K562 (cell line): ENCODE measurements at places on chromosomes 1 and 21. TPM values are rescaled to one million over a fixed set of nuclear protein-coding genes. Genes with fewer than 3 reads are reported as not detected.

The TMCO4 gene
- 1.2 and 2.1 TPM in 2 replicates for total RNA-seq

The NRIP1 gene
- total RNA-seq: 31.8 and 38.7 TPM in 2 replicates

The WNT2B gene
- total RNA-seq: 0.02 and 0.04 TPM in 2 replicates

The GRHL3 gene
- total RNA-seq: not detected in 2 replicates

The RAB42 gene
- not detected in 2 replicates for total RNA-seq

The NTNG1 gene
- total RNA-seq: not detected in 2 replicates

The CTSS gene
- 10.2 and 10.3 TPM in 2 replicates for total RNA-seq

The PTGS2 gene
- total RNA-seq: not detected in 2 replicates

The SPATA45 gene
- total RNA-seq: not detected in 2 replicates

The AURKAIP1 gene
- total RNA-seq: 346 and 388 TPM in 2 replicates

The GBP1 gene
- total RNA-seq: 0.20 TPM in 1 of 2 replicates, not detected in the other

The PRMT6 gene
- 35.6 and 36.9 TPM in 2 replicates for total RNA-seq

The TRNP1 gene
- 0.95 and 2.3 TPM in 2 replicates for total RNA-seq

The GCSAML gene
- total RNA-seq: not detected in 2 replicates

The C1orf56 gene
- total RNA-seq: 1.1 and 1.3 TPM in 2 replicates

The PCP4 gene
- not detected in 2 replicates for total RNA-seq

The C21orf58 gene
- total RNA-seq: 29.1 and 30.5 TPM in 2 replicates

The TNFAIP8L2 gene
- 0.25 and 0.31 TPM in 2 replicates for total RNA-seq

The SPRR2F gene
- total RNA-seq: 0.76 TPM in 1 of 2 replicates, not detected in the other

DNA sequence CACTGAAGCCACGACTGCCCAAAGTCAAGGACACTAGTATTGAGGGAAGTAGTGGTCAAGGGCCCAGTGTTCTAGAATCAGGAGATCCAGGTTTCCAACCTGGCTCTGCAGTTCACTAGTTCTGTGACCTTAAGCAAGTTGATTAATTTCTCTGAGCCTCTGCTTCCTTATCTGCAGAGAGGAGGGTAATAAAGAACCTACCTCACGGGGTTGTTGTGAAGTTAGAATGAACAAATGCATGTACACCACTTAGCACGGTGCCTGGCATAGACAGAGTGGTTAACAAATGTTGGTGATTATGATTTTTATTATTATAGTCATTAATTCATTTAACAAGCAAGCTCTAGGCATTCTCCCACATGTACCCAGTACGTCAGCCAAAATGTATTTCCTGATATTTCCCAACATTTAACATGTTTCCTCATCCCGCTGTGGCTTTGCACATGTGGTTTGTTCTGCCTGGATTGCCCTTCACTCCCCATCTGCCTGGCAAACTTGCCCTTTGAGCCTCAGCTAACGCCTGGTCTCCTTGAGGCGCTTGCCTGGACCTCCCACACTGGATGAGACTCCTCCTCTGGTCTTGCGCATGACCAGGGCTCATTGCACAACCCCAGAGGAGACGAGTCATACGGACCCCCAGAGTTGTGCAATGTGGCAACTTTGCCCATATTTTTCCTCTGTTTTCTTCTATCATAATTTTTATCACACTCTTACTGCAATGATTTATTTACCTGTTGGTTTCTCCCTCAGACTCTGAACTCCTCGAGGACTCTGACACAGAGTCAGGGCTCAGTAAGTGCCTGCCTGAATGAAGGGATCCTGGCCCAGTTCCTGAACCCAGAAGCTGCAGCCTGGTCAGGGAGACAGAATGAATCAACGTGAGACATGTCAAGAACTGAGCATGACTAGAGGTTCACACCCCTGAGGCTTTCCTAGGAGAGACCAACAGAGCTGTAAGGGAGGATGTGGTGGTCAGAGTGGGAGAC lies 20.7 kb upstream of the MFSD2A start:
- DNase-seq: no peak

GRCh38 chr1:119141020-119141424 lies 569 bp upstream of the WARS2 start:
- no peak for DNase-seq

GRCh38 chr1:218366322-218367052 lies 21.4 kb downstream of the TGFB2 start:
- DNase-seq: no peak

- DNase-seq: no peak
Observed at GRCh38 chr1:232062967-232063366, 436.4 kb downstream of the DISC1 start.

DNA sequence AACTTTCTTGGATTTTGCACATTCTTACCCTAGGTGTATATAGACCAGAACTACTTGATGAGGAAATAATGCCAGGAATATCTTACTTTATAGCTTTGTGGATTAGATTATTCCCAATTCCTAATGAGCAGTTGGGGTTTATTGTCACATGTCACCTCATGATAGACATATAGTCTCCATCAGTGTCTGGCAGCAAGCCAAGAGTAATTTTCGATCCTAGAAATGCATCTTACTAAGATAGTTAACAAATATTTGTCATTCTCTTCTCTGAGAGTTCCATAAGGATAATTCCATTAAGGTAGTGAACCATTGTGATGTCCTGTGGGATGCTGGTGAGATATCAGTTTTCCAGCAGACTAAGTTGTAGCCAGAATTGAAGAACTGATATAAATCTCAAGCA lies 1282.9 kb upstream of the B3GALT2 start:
- DNase-seq: no peak

GRCh38 chr1:184072376-184072775 lies 20.8 kb downstream of the TSEN15 start:
- no peak for DNase-seq

DNA sequence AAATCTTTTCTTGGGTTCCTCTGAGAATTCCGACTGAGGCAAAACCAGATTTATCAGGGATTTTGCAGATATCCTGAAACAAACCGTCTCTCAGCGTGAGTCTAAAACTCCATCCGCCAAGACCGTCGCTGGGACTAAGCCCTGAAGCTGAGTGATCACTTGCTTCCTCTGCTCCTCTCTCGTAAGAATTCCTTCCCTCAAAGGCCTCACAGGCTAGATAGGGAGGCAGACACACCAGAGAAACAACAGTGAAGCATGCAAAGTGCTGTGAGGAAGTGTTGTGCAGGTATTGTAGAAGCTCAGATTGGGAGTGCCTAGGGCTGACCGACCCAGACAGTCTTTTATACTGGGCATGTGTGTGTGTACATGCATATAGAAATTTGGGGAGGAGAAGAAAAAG lies 119.1 kb downstream of the RGS7 start:
- DNase-seq: no peak

- no peak for DNase-seq
Observed at GRCh38 chr1:161285521-161285920, 24.2 kb downstream of the MPZ start.

GRCh38 chr21:25911730-25912401 lies 177.1 kb downstream of the GABPA start:
- no peak for DNase-seq

DNA sequence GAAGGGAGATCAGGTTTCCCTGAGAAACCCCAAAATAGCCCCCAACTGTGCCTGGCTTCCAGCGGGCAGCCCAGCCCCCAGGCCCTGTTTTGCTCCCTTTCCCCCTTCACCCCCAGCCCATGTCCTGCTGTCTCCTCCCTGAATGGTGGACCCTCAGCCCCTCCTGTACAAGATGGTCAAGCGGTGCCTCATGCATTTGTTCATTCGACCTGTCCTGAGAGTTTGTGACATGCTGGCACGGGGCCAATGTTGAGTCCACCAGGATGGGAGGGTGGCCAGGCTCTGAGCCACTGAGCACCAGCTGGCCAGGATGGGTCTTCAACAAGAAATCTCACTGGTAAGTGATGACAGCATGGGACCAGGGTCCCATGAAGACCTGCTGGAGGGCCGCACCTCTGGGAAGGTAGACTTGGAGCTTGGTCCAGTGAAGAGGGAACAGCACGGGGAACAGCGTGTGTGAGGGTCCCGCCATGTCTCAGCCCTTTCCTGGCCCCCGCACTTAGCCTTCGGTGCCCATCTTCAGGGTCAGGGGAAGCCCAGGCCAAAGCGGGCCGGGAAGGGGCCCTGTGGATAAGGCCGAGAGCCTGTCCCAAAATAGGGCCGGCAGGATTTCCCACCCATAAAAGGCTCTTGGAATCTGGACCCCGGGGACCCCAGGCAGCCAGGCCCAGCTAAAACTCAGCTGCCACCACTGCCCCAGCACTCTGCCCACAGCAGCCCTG lies at the start of gene CALML6:
CALML6 (plus strand) TSS at position 290 of the 722 bp plus-strand sequence; CDS start at position 311, 21 bp downstream.
- DNase-seq: no peak

GRCh38 chr1:182121787-182122186 lies 60.3 kb upstream of the ZNF648 start:
- no peak for DNase-seq

DNA sequence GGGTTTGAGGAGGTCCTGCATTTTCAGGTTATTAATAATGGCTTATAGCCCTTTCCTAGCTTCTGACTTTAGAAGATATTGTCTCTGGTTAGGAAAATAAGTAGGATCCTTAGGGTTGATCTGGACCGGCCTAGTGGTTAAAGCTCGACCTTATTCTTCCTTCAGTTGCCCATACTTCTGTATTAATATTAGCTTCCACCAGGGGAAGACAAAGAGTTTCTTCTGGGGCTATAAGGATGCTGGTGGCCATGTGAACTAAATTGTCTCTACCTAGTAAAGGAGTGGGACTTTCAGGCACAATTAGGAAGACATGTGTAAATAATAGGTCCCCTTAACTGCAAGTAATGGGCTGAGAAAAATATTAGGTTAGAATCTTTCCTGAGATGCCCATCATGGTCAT lies 20.6 kb upstream of the FCGR2A start:
- no peak for DNase-seq

- no peak for DNase-seq
Observed at GRCh38 chr21:42079008-42079938, 8.2 kb downstream of the UMODL1 start.

DNA sequence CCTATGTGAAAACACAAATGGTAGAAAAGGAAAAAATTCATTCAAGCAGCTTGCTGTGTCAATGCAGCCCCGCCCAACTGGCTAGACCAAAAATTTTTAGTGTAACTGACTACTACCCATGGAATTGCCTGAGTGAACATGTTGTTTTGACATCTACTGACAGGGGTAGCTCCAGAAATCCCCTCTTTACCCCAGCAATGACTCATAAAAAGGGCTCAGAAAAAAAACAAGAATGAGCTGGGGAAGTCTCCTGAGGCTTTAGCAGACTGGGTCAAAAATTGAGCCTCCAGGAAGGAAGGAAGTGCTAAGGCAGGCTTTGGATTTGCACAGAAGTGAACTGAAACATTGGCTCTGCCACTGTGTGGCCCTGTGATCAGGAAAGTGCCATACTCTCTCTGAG lies 24.4 kb upstream of the FGGY start:
- DNase-seq: no peak

GRCh38 chr1:52978045-52978444 lies 51.0 kb downstream of the SCP2 start:
- DNase-seq: no peak

- DNase-seq: no peak
Observed at GRCh38 chr1:84272401-84272800, 29.1 kb upstream of the SAMD13 start.

GRCh38 chr1:114902343-114902742 lies 47.7 kb downstream of the SYCP1 start:
- DNase-seq: peak; percentile 26

DNA sequence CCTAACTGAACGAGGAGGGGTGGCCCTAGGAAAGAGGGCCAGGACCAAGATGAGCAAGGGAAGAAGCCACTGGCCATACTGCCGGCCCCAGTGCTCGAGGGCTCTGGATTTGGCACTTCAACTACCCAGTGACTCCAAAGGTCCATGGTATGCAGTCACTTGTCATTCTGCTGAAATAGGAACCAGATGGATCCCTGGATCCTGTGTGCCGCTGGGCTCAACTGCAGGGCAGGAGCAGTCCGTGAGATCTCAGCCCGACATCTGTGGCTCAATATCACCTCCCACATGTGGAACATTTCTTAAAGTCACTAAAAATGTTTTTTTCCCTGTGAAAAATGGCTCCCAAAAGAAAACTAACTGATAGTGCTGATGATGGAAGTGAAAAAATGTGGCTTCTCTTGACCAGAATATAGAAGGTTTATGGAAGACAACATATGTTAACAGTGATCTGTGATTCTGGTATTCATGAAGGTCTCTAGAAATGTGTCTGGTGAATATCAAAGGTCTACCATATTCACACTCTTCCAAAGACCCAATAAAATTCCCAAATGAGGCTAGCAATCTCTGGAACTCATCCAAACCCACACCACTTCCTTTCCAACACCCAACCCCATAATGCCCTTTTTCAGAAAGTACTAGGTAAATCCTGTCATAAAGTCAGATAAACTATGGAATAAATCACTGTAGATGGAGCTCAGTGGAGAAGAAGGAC lies 24.1 kb downstream of the PAFAH2 start:
- no peak for DNase-seq

DNA sequence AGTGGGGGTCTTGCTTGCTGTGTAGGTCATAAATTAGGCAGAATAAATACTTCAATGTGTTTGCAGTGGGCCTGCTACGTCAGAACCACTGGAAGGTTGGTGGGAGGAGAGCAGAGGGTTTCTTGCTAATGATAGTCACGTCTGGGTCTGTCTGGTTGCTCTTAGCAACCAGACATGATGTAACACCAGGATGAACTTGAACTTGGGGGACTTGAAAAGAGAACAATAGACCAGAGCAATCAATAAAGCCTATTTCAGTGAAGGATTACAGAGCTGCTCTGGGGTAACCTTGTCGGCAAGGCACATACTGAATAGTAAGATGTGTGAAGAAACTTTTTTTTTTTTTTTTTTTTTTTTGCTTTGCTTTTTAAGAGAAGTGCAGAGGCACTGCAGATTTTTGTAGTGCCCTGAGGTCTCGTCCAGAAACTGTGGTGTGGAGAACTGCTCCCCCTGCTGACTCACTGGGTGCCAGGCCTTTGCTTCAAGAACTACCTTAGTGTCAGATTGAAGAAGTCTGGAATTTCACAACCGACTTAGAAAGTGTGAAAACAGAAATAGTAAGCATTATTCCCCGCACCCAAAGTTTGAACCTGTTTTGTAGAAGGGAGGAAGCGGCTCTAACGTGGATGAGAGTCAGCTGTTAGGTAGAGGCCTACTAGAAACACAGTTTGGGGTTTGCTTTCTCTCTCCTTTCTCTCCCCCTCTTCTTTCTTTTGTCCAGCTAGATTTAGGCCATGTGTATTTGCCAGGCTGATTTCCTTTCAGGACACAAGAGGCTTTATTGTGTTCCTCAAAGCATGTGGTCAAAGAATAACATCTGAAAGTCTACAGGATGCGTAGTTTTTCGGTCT lies 271.6 kb downstream of the TM2D1 start:
- peak; percentile 59 for DNase-seq

GRCh38 chr1:191993549-191993948 lies 164.7 kb upstream of the RGS18 start:
- DNase-seq: peak; percentile 27

GRCh38 chr1:11807133-11807532 lies 1.1 kb downstream of the CLCN6 start:
- no peak for DNase-seq
